Testis (tissue), 5 donors: ENCODE measurements at places on chromosomes 4 and X.

DNA sequence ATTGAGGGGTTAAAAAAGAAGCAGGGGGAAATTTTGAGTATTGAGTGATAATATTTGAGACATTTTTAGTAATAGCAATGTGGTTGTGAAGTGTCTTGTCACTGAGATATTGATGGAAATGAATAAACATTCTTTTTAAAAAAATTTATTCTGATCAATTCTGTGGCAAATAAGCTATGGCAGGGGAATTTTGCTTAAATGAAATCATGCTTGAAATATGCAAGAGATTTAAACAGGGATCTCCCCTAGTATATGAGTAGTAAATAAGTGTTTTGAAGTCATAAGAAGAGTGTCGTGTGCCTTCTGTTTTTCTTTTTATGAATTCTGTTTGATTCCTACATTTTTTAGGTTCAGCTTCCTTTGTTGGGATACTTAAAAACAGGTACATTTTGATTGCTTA lies 23.2 kb downstream of the IL15 start:
- H3K27ac ChIP-seq, result no peak overlapping the region
- H3K4me1 ChIP-seq, result no peaks in the 10 kb centered on the region
- DNase-seq, result no peak
- H3K27me3 ChIP-seq, result no peaks in the 10 kb centered on the region
- H3K4me3 ChIP-seq, result no peak overlapping the region

DNA sequence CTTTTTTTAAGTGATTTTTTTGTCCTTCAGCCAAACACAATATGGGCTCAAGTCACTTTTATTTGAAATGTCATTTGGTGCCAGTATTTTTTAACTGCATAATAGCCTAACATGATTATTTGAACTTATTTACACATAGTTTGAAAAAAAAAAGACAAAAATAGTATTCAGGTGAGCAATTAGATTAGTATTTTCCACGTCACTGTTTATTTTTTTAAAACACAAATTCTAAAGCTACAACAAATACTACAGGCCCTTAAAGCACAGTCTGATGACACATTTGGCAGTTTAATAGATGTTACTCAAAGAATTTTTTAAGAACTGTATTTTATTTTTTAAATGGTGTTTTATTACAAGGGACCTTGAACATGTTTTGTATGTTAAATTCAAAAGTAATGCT lies 62.1 kb downstream of the EDNRA start:
- no peak overlapping the region for H3K4me3 ChIP-seq
- no peaks in the 10 kb centered on the region for H3K4me1 ChIP-seq
- no peak for DNase-seq
- no peak overlapping the region for H3K27ac ChIP-seq

DNA sequence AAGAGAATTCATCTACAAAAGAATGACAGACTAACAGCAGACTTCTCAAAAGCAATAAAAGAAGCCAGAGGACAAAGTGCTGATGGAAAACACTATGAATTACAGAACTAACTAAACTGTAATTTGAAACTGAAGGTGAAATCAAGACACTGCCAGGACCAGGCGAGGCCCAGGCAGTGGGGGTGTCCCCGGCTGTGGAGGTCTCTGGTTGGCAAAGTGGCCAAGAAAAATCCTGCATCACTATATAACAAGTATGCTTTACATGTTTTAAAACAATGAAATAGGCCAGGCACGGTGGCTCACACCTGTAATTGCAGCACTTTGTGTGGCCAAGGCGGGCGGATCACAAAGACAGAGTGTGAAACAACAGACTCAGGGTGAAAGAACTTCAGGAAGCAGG lies 32.9 kb downstream of the CHM start:
- no peaks in the 10 kb centered on the region for H3K36me3 ChIP-seq
- H3K27me3 ChIP-seq, result no peaks in the 10 kb centered on the region
- no peak for DNase-seq
- H3K27ac ChIP-seq, result no peak overlapping the region

- no peaks in the 10 kb centered on the region for H3K4me1 ChIP-seq
- DNase-seq, result peak; percentile 57
- H3K27me3 ChIP-seq, result no peaks in the 10 kb centered on the region
- no peaks in the 10 kb centered on the region for H3K36me3 ChIP-seq
- no peak overlapping the region for H3K4me3 ChIP-seq
These were observed 232.3 kb downstream of the FRMPD4 start for GRCh38 chrX:12370497-12370986.

DNA sequence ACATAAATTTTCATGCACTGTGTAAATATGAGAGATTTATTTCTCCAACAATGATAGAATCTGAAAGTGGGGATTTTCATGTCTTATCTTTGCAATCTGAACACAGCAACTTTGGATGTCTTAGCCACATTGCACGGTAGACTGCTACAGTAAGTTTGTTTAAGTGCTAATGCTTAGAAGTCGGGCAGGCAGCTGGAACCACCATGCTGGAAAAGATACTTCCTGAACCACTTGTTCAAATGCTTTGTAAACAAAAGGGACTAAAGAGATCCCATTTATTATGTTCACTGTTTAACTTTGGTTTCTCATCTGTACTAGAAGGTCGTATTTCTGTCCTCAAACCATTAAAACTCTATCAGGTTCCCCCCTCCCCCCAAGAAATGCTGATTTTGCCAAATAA lies 555.9 kb upstream of the DIPK2B start:
- no peak for DNase-seq
- H3K4me1 ChIP-seq, result no peaks in the 10 kb centered on the region
- no peak overlapping the region for H3K27ac ChIP-seq

DNA sequence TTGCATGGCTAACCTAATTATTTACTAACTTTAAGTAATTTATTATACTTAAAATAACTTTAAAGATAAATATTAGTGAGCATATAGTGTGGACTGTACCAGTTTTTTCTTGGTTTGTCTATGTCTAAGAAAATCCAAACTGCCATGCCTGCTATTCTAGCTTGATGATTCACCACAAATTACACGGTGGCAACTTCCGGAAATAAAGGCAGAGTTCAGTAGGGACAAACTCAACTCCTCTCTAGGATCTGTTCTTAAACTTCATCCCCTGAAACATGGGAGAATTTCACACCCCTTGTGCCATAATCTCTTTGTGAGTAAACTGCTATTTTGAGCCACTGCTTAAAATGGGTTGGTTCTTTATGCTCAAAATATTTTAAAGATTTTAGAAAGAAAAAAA lies 213.6 kb upstream of the NRK start:
- no peak overlapping the region for H3K4me3 ChIP-seq
- H3K27ac ChIP-seq, result no peak overlapping the region
- no peaks in the 10 kb centered on the region for H3K27me3 ChIP-seq
- H3K36me3 ChIP-seq, result no peaks in the 10 kb centered on the region
- no peak for DNase-seq
